ENCODE measurements at places on chromosomes 1 and 21.

DNA sequence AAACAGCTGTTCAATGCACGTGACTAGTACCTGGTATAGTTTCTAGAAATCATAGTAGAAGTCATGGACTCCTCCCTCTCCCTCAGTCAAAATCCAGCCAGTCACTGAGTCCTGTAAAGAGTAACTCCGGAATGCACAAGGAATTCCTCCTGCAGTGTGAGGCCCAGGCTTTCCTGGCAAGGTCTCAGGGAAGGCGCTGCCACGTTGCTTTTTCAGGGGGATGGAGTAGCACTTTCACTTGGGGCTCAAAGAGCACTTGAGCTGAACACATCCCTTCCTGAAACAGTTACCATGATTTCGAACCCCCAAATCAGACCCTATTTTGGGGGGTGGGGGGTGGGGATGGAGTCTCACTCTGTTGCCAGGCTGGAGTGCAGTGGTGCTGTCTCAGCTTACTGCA is 26.4 kb upstream of the LRRC8D start:
- no peak for DNase-seq

DNA sequence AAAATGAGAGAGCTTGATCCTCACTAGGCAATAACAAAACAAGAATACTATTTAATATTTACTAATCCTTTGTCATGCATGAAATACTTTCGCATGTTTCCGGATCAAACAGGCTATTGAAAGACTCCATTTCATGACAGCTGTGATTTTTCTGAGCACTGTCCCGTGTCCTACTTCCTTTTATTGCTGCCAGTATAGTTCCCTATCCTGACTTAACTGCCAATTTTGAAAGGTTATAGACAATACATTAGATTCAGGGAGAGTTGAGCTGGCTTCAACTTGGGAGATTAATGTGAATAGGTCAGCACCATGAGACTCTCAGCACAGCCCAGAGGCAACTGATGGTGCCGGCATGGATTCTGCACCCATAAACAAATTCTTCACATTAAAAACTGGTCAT is 225.8 kb downstream of the VAV3 start:
- DNase-seq = no peak

DNA sequence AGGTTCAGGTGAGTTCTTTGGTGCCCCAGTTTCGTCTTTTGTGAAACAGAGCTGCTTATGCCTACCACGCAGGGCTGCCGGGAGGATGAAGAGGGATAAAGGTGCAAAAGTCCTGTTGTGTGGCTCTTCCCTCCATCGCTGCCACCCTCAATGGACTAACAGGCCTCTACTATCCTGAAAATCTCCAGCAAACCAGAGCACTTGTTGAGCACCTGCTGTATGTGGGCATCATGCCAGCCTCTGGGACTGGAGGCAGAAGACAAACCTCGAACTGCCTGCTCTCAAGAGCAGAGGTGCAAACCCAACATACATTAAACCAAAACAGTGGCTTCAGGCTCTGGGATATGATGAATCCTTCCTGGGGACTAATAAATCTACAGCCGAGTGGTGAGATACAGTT is 174.1 kb downstream of the ACTL8 start:
- DNase-seq = no peak

- DNase-seq = no peak
Measured at GRCh38 chr1:34127006-34128000, 37.7 kb downstream of the CSMD2 start.

DNA sequence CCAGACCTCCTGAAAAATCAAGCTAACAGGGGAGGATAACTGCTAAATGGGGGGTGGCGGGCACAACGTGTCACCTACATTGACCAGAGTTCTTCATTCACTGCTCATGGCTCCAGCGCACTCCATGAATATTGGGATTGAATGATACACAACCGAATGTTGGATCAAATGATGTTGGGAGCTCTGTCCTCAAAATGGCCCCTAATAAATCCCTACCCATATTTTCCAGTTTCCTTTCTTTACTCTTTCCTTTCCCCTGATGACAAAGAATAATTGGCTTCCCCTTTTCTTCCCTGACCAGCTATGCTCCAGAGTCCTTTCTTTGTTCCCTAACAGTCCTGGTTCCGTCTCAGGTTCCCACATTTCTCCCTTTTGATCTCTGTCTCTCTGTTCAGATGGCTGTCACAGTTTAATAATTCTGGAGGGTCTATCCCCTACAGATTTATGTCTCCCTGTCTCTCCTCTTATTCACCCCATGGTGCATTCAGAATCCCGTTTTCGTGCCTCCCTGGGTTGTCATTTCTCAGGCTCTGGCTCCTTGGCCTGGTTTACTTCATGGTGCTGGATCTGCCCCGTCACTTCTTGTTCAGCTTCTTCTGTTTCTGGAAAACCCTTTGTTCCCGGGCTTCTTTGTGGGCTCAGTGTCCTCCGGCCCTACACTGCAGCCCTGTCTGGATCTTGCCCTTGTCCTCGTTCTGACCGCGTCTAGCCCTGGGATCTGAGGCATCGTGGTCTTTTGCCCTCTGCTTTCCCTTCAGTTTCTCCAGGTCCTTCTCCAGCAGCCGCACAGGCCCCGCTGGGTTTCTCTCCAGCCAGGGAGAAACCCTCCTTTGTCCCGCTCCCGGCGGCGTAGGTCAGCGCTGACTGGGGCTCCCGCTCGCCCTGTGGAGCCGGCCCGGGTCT is 78.3 kb downstream of the NDUFS5 start:
- DNase-seq = no peak

DNA sequence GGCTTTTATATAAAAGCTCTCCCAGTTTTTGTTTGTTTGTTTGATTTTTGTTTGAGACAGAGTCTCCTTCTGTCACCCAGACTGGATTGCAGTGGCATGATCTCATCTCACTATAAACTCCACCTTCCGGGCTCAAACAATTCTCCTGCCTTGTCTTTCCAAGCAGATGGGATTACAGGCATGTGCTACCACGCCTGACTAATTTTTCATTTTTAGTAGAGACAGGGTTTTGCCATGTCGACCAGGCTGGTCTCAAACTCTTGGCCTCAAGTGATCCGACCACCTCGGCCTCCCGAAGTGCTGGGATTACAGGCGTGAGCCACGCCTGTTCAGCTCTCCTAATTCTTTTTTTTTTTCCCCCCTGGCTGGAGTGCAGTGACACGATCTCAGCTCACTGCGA is 4.4 kb downstream of the PCAT6 start:
- DNase-seq = no peak

- DNase-seq = no peak
Measured at GRCh38 chr1:206048582-206048981, 4.4 kb upstream of the RHEX start.

DNA sequence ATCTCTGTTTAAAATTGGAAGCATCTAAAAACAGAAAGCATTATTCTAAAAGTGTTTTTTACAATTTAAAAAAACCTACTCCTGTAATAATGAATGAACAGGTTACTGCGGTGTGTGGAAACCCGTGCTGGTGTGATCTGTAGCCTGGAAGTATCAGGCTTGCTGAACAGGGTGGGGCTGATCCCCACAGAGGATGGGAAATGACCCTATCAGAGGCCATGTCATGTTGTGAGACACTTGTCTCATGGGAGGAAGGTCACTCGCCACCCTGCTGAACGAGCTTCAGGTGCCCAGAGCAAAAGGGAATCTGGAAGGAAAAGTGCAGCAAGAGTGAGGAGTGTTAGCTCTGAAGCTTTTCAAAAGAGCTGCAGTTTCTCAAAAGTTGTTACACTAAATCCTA is 320.7 kb downstream of the RRAGC start:
- DNase-seq = no peak

DNA sequence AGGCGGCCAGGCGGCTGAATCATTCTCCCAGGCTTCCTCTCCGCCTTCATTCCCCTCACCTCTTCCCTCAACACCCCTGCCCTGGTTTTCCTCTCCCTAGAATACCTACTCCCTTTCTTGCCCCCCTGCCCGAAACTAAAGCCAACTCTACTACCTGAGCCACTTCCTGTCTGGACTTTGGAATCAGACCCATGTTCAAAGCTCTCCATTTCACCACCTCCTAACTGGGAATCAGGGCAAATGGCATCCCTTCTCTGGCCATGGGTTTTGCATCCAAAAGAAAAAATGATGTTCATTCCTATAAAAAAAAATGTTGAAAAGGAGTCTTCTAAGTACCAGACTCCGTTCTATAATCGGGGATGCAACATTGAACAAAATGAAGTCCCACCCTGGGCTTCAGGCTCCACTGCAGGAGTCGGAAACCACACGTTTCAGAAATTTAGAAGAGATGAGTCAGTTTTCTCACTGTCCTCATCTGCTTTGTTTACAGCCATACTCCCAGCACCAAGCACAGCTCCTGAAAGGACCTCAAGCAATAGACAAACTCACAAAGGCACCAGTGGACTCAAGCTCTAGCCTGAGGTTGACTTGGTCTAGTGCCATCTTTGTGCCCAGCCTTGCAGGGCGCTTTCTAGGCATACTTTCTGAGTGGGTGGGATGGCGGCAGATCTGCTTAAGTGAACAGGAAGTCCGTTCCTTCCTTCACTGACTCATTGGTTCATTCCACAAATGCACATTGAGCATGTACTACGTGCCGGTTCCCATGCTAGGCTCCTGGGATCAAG is 176.2 kb downstream of the IGSF21 start:
- DNase-seq = no peak

- no peak for DNase-seq
Measured at GRCh38 chr1:96313216-96313615, 408.4 kb upstream of the PTBP2 start.

GRCh38 chr1:105122041-105122440 is 1372.3 kb downstream of the AMY1C start:
- DNase-seq = no peak

DNA sequence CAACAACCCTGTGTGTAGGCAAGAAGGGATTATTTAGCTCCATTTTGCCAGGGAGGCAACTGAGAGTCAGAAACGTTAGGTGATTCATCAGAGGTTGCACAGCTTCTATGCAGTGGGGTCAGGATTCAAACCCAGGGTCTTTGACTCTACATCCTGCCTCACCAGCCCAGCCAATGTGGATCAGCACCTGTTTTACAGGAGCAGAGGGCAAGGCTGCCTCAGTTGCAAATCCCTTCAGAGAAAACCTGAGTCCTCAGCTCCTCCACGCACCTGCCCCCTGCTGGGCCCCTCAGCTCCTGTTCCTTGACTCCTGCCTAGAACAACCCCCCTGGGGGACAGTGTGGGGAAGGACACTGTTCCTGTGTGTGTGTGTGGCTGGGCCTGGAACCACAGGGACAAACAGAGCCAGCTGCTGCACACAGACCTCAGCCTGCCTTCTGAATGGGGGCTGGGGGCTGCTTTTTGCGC is 61.6 kb downstream of the LRRN2 start:
- peak; percentile 9 for DNase-seq

DNA sequence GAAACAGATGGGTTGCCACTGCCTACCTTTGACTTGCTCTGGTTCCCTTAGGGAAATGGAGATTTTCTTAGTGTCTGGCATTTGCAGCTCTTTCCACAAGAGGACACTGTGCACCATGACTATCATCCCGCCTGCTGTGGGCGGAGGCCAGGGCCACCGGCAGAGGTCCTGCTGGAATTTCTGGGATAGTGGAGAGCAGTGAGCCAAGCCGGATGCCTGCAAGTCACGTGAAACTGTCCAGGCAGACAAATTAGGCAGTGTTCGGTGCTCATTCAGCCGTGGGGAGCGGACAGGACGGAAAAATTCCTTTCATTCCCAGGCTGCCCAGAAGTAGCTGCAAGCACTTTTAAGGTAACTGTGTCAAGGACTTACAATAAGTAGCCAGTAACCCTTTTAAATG is 43.4 kb downstream of the IGSF5 start:
- no peak for DNase-seq

DNA sequence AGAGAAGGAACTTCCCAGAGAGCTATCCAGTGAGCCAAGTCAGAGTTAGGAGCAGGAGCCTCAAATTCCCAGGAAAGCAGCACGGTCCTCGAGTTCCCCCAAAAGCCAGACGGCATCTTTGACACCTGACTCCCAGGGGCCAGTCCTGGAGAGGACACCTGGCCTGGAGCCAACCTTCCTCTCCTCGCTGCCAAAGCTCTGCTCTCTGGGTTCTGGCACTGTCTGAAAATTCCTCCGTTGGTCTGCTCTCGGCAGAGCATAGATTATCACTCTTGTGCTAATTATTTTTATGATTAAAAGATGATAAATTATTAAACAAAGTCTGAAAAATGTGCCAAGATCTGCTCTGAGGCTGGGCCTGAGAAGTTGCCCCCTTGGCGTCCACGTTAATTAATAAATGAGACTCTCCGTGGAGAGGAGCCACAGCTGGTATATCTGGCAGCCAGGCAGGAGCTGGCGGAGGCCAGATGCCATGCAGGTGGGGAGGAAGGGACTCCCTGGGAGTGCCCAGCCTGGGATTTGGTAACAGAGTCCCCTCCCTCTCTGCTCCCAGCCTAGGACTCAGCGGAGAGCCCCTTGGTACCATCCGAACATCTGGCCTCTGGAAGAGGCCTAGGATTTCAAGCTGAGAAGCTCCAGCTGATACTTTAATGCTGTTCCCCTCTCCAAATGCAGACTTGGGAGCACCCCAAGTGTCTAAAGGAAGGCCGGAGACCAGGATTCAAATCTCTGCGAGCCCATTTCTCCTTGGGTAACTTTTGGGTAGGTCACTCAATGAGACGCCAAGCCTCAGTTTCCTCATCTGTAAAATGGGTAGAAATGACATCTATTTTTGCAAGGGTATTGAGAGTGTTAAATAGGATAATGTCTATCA is 163.7 kb upstream of the POU3F1 start:
- no peak for DNase-seq

DNA sequence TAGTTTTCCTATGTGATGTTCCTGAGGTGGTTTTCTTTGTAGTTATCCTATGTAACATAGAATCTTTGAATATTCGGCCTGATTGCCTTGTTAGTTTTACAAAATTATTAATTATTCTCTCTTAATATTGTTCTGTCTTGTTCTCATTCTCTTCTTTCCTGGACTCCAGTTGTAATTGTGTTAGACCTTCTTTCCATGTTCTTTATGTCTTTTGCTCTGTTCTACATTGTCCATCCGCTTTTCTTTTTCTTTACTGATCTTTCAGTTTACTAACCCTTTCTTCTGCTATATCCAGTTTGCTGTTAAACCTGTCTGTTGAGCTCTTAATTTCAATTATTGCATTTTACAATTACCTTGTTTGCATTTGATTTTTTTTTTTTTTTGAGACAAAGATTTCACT is 89.3 kb downstream of the PEX14 start:
- no peak for DNase-seq

GRCh38 chr1:74579425-74579824 is 67.0 kb upstream of the LRRC53 start:
- peak; percentile 35 for DNase-seq

DNA sequence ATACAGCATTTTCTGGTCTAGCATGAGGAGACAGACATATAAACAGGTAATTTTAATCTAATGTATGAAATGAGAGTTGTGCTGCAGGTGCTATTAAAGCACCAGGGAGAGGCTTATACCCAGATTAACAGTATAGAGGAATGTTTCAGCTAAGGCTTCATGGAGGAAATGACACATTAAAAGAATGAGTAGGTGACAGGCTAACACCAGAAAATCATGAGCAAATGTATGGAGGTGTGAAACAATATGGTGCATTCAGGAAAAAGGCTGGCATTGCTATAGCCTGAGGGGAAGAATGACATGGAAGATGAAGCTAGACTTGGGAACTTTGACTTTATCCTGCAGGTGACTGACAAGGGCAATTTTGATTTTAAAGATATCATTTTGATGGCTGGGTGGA is 7.0 kb downstream of the ARPC5 start:
- peak; percentile 37 for DNase-seq

- DNase-seq = no peak
Measured at GRCh38 chr1:33709783-33710718, 153.8 kb upstream of the HMGB4 start.
